ENCODE measurements at places on chromosomes 7 and 10.

DNA sequence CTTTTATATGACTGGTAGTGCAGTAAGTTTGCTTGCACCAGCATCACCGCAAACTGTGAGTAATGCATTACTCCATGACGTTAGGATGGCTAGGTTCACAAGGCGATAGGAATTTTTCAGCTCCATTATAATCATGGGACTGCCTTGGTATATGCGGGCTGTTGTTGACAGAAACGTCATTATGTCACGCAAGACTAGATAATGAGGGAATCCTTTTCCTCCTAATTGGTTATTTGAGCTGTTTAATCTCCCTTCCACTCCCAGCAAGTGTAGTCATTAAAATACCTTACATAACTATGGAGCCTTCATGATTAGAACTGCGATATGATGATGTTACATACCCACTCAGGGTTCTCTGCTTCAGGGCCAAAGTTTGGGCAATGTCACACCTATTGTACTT lies 17.3 kb downstream of the KLLN start:
- no peak for DNase-seq

DNA sequence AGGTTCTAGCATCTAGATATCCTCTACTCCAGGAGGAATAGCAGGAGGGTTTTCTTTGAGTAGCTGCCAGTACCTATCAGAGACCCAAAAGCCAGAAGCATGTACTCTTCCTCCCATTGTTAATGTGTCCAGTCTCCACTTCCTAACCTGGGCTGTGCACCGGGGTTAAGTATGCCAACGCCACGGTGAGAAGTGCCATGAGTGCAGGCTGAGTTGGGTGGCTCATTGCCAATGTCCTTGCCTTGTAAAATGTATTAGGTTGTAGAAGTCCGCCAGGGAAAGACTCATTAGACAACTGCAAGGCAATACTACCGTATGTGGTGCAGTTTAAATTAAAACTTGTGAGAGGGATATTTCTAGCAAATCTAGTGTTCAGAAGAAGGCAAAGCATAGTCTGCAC lies 55.0 kb upstream of the PRR15 start:
- no peak for DNase-seq

DNA sequence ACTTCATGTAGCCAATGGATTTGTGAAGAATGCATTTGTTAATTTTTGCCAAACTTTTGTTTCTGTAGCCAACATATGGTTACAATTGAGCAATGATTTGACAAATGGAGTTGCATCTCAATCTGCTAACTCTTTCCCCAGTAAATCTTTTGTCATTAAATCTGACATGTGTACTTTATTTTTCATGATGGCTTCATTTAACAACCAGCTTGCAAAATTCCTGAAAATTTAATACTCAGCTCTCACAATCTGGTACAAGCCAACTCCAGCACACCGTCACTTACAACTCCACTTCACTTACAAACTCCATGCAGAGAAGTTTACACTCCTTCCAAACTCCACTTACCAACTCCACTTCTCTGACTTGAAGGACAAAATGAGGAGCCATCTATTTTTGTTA lies 26.5 kb upstream of the HIBADH start:
- no peak for DNase-seq

- DNase-seq = no peak
Observed at GRCh38 chr10:44400541-44400940, 15.6 kb upstream of the CXCL12 start.

GRCh38 chr7:18927134-18927533 lies 190.3 kb downstream of the TWIST1 start:
- no peak for DNase-seq

All from CD4-positive, alpha-beta T cell treated with Interleukin-4 for 1 hour (primary cell).